OCI-LY7 (cell line): ENCODE measurements at places on chromosomes 1 and 21. TPM values are rescaled to one million over a fixed set of nuclear protein-coding genes. Genes with fewer than 3 reads are reported as not detected.

RXFP4 gene
- 0.34 TPM in 1 of 2 replicates, not detected in the other for total RNA-seq

SPATA1 gene
- 1.4 and 6.9 TPM in 2 replicates for total RNA-seq

KRTAP7-1 gene
- total RNA-seq = not detected in 2 replicates

GBP6 gene
- not detected in 2 replicates for total RNA-seq

GBP2 gene
- total RNA-seq = not detected in 2 replicates

MTMR11 gene
- 0.24 TPM in 1 of 2 replicates, not detected in the other for total RNA-seq

CLIC6 gene
- total RNA-seq = not detected in 2 replicates

AMY1C gene
- not detected in 2 replicates for total RNA-seq

TMEM201 gene
- 21.9 and 23.6 TPM in 2 replicates for total RNA-seq

LRRC38 gene
- not detected in 2 replicates for total RNA-seq

TMCO4 gene
- 7.8 and 8.1 TPM in 2 replicates for total RNA-seq

MIB2 gene
- 54.0 and 55.3 TPM in 2 replicates for total RNA-seq

C1orf141 gene
- not detected in 2 replicates for total RNA-seq

KRTAP19-3 gene
- not detected in 2 replicates for total RNA-seq

HSD3B2 gene
- total RNA-seq = not detected in 2 replicates

RUNX3 gene
- 39.5 and 41.1 TPM in 2 replicates for total RNA-seq

C8B gene
- not detected in 2 replicates for total RNA-seq

SAMD13 gene
- 5.4 and 8.0 TPM in 2 replicates for total RNA-seq

KRTAP15-1 gene
- not detected in 2 replicates for total RNA-seq

HPDL gene
- 21.9 and 25.8 TPM in 2 replicates for total RNA-seq

OR2L3 gene
- total RNA-seq = not detected in 2 replicates

CCDC17 gene
- total RNA-seq = 5.0 and 5.6 TPM in 2 replicates

CR1L gene
- not detected in 2 replicates for total RNA-seq

CFHR3 gene
- total RNA-seq = not detected in 2 replicates

C1orf87 gene
- total RNA-seq = not detected in 2 replicates

FAM177B gene
- not detected in 2 replicates for total RNA-seq

TDRD5 gene
- not detected in 2 replicates for total RNA-seq

PPIAL4G gene
- not detected in 2 replicates for total RNA-seq

C1orf116 gene
- not detected in 2 replicates for total RNA-seq

S100A8 gene
- not detected in 2 replicates for total RNA-seq

PDE4DIP gene
- 37.5 and 51.6 TPM in 2 replicates for total RNA-seq

TNFRSF8 gene
- total RNA-seq = 0.09 and 0.29 TPM in 2 replicates

SGIP1 gene
- not detected in 2 replicates for total RNA-seq

SYCP1 gene
- total RNA-seq = not detected in 2 replicates

IFI44L gene
- total RNA-seq = not detected in 2 replicates

TAL1 gene
- not detected in 2 replicates for total RNA-seq

HTR6 gene
- not detected in 2 replicates for total RNA-seq

SAMD11 gene
- total RNA-seq = not detected in 2 replicates

ZNF695 gene
- total RNA-seq = 13.7 and 14.2 TPM in 2 replicates

IL20 gene
- not detected in 2 replicates for total RNA-seq

GPR137B gene
- 2.8 and 3.1 TPM in 2 replicates for total RNA-seq

YOD1 gene
- total RNA-seq = 16.5 and 17.4 TPM in 2 replicates

MARCKSL1 gene
- total RNA-seq = 246 and 288 TPM in 2 replicates

KCND3 gene
- total RNA-seq = not detected in 2 replicates

OR2T29 gene
- not detected in 2 replicates for total RNA-seq

AXDND1 gene
- total RNA-seq = 0.85 and 1.8 TPM in 2 replicates

TMEM200B gene
- total RNA-seq = not detected in 2 replicates

CCDC181 gene
- total RNA-seq = not detected in 2 replicates

GUCA2A gene
- total RNA-seq = not detected in 2 replicates

BPNT1 gene
- 73.3 and 98.5 TPM in 2 replicates for total RNA-seq
